ENCODE measurements at places on chromosomes 16 and 17.

GRCh38 chr16:87266846-87267245 lies 50.3 kb downstream of the C16orf95 start:
- DNase-seq = no peak

- no peak for DNase-seq
Measured at GRCh38 chr16:58508671-58509251, 6.6 kb upstream of the SETD6 start.

- DNase-seq = no peak
Measured at GRCh38 chr17:82375359-82376041, 3.9 kb downstream of the UTS2R start.

DNA sequence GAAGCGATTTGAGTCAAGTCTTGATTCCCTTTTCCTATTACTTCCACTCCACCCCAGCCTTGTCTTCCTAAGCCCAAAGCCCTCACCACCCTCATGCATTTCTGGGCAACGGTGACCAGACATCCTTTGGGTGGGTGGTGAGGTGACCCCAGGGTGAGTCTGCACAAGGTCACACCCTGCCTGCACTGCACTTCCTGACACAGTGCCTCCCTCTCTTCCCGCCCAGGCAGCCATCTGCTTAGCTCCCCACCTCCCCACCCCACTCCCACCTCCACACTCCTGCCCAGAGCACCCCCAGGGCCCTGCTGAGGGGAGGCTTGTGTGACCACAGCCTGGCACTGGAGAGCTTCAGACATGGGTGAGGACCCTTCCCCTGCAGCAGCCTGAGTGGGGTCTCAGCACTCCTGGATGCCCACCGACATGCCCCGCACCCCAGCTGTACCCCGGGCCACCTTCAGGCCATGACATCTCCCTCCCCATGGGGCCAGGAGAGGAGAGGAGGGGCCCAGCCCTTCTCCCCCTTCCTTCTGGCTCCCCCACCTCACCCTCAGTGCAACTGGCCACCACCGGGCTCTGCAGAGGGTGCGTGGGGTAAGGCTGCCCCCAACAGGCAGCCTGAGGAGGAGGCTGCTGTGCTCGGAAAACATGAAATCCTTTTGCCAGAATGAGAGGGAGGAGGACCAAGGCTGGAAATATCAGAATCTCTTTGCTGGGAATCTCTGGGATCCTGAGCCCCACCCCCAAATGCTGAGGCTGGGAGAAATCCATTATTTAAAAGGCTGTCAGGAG lies 68.6 kb downstream of the CCT6B start:
- no peak for DNase-seq

GRCh38 chr17:3925684-3926485 lies 9.6 kb upstream of the P2RX1 start:
- DNase-seq = no peak

DNA sequence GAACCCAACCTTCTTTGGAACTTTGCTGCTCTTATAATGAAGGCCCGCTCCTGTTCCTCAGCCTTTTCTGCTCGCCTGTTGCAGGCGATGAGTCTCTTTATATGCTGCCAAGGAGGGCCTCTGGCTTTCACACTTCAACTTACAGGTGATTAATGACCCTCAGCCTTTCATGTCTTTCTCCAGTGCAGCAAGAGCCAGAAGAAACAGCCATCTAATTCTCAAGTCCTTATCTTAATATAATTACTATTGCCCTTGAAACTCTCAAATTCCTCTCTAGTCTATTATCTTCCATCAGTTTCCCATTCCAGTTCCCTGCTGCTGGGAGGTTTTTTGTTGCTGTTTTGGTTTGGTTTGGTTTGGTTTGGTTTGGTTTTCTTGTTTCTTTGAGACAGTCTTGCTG lies 121.8 kb upstream of the MED13 start:
- DNase-seq = no peak

DNA sequence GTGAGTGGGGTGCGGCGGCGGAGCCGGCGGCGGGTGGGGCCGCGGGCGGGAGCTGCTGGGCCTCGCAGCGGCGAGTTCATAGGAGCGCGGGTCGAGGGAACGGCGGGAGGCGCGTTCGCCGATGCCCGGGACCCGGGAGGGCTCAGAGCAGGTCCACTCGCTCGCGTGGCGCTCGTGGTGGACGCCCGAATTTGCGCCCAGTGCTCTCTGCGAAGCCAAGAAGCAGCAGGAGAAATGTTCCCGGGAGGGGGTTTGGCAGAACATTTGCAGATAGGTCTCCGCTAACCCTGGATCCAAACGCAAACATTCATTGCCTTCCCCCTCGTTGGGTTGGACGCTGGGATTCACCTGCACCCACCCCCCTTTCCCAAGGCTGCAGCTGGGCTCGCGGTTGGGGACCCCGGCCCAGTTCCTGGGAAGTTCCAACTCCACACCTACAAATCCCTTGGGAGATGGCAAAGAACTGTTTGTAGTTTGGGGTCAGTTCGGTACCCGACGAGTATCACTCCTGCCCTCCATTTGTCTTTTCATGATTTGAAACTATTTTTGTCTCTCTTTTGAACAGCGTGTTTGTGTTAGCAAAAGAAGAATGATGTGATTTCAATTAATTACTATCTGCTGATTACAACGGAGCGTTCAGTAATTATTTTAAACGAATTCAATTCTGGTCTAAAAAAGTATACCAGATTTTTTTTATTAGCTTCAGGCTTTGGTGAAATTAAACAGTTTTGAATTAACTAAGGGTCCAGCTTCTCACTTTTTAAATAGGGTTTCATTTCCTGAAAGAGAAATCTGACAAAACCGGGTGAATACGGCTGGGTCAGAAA lies 2.3 kb downstream of the NTN1 start:
- DNase-seq = no peak

DNA sequence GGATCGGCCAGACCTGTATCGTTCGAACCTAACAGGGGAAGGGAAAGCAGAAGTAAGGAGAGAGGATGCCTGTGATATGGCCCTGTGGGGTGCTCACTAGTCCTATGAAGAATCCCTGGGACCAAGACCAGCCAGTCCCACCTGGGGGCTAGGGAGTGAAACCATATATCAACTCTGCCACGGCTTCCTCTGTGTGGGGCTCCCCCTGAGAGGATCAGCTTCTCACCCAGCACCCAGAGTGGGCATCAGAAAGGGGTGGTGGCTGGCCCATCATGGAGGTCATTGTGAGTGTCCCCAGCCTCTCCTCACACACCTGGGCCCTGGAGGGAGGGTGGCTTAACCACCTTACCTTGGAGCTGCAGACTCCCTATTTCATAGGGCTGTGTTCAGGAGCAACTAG lies 30.1 kb upstream of the SREBF1 start:
- no peak for DNase-seq

DNA sequence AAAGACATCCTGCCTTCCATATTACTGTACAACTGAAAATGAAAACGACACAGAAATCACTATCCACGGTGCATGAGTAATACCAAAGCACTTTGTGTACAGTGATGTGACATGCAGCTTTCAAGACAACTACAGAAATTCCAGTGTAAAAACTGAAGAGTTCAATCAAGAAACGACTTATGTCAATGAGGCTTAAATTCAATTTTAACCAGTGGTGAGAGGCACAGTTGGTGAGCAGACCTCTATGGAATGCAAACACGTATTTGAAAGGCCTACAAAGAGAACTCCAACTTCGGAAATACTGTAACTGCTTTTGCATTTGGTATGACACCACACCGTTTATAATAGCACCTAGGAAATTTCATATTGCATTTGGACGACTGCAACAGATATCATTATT lies 87.6 kb downstream of the USP31 start:
- no peak for DNase-seq

DNA sequence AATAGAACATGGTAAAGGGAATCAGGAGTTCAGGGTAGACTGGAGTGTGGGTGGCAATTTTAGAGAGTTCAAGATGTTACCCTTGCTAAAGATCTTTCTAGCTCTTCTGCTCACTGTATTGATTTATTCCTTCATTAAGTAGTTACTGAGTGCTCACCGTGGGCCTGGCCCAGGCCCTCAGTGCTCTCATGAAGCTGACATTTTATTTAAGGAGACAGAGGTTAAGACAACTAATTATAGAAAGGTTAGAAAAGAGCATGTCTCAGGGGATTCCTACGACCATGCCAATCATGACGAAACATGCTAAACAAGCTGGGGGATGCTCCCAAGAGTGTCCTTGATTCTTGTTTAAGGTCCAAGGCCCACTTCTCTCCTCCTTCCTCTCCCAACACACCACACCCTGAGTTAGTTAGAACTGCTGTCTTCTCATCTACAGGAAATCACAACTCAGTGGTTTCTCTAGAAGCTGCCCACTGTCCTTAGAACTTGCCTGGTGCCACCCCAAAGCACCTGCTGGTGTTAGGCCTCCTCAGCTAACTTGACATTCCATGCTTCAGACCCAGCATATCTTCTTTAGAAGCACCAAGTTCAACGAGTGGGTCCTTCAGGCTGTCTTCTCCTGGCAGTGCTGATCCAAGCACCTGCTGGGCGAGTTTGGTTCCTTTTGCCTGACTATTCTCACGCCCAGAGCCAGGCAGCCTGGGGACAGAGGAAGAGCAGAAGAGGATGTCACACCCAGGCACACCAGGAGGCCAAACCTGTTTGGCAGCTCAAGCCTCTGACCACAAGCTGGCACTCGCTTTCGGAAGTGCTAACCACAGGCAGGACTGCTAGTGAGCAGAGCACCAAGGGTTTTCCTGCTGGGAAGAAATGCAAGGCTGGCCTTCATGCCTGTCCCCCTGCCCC lies 79.0 kb downstream of the GAS7 start:
- no peak for DNase-seq

GRCh38 chr16:28877655-28878000 lies 660 bp upstream of the ATP2A1 start:
- no peak for DNase-seq

- DNase-seq = no peak
Measured at GRCh38 chr16:68190736-68191510, 45.0 kb downstream of the ESRP2 start.

DNA sequence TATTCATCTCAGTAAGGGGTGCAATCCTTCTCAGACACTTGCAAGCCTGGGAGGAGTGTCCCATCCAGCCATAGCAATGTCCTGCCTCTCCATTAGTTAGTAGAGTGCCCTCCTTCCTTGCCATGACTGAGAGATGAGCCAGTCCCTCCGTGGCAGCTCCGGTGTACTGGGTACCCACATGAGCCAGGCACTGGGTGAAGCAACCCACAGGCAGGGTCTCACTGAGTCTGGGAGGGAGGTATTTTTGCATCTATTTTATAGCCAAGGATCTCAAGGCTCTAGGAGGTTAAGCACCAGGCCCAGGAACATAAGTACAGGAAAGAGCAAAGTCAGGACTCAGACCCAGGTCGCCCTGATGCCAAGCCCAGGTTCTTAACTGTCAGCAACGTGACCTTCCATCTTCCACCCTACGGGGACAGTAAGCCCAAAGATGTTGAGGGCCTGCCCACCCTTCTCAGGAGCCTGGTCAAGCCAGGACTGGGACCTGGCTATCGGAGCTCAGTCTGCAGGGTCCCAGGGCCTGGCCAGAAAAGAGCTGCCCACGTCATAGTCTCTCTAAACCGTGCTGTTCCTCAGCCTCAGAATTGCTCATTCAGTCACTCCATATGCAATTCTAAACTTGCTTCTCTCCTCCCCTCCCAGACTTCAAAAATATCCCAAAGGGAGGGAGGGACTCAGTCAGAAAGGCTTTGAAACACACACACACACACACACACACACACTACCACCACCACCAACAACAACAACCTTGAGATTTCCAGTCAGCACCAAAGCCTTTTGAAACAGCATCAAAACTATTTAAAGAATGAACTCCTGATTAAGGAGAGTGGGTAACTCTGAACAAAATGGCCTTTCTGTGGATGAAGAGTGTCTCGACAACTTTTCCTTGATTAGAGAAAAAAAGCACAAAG lies 16.6 kb downstream of the NOS2 start:
- no peak for DNase-seq

DNA sequence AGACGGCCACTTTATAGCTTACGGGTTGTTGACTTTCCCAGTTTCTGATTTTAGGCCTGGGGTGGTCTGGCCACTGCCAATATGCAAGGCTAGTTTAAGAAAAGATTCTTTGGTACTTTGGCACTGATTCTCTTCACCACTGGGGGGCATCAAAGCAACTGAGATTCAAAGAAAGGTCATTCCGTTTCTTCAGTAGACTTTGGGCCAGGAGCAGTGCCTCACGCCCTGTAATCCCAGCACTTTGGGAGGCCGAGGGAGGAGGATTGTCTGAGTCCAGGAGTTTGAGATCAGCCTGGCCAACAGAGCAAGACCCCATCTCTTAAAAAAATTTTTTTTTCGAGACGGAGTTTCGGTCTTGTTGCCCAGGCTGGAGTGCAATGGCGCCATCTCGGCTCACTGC lies 53.0 kb downstream of the RPA1 start:
- DNase-seq = no peak

- DNase-seq = no peak
Measured at GRCh38 chr16:7026639-7027038, 306.0 kb upstream of the RBFOX1 start.

DNA sequence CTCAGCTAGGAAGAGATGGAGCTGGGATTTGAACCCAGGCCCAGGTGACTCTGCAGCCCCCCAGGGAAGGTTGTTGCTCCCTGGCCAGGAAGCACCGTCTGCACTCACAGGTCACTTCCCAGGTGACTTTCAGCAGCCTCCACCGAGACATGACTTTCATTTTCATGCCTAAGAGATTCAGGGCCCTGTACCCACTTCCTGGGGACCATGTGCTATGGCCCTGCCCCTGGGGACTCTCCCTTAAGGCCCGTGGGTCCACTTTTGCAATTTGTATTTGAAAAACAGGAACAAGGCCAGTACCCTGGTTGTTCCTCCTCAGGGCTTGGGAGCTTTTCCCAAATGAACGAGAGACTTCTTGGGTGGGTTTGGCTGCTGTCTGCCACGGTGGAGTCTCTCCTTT lies 191.0 kb downstream of the IRF8 start:
- no peak for DNase-seq

GRCh38 chr16:66240631-66241395 lies 125.7 kb upstream of the CDH5 start:
- DNase-seq = no peak

- DNase-seq = no peak
Measured at GRCh38 chr17:81532490-81533287, 4.5 kb downstream of the FSCN2 start.

- DNase-seq = no peak
Measured at GRCh38 chr17:48037036-48037837, at the start of gene COPZ2. Gene COPZ2 (minus strand): TSS chr17:48037797. CDS start chr17:48037777, 20 bp downstream.

- DNase-seq = no peak
Measured at GRCh38 chr17:74552037-74552436, 6.1 kb upstream of the CD300C start.
